Smooth muscle cell of the pulmonary artery (primary cell): ENCODE measurements at places on chromosomes 16 and 17. TPM values are rescaled to one million over a fixed set of nuclear protein-coding genes. Genes with fewer than 3 reads are reported as not detected.

The MMP25 gene
- not detected in 2 replicates for total RNA-seq

The DLX4 gene
- not detected in 2 replicates for total RNA-seq

The EVPLL gene
- total RNA-seq, result not detected in 2 replicates

The ADAM11 gene
- total RNA-seq, result 0.26 and 0.79 TPM in 2 replicates

The G6PC1 gene
- total RNA-seq, result not detected in 2 replicates

The ZPBP2 gene
- not detected in 2 replicates for total RNA-seq

The TRPV2 gene
- 71.5 and 83.5 TPM in 2 replicates for total RNA-seq

The CXCL16 gene
- total RNA-seq, result 4.0 and 4.5 TPM in 2 replicates
